Activated CD4-positive, alpha-beta T cell treated with anti-CD3 and anti-CD28 coated beads, Interleukin-2, amount 50 U/mL, for 24 hours (primary cell): ENCODE measurements at places on chromosomes 3 and 15.

DNA sequence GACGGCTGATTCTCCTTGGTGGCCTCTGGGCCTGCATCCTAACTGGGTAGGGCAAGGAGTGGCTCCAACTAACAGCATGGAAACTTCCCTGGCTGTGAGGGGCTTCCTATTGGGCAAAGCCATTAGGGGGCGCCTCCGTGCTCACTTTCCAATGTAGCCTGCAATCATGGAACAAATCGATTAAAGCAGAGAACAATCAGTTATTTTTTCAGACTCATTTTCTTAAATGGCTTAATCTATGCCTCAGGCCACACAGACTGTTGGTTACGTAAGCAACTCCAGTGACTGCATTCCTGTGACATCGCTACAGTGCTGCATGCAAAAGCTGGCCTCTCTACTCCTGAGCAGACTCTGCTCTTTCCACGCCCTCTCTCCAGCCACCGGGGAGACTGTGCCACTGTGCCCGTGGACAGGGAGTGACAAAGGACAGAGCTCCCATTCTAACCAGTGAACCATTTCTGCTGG lies 278.9 kb downstream of the KLF13 start:
- no peak for DNase-seq

DNA sequence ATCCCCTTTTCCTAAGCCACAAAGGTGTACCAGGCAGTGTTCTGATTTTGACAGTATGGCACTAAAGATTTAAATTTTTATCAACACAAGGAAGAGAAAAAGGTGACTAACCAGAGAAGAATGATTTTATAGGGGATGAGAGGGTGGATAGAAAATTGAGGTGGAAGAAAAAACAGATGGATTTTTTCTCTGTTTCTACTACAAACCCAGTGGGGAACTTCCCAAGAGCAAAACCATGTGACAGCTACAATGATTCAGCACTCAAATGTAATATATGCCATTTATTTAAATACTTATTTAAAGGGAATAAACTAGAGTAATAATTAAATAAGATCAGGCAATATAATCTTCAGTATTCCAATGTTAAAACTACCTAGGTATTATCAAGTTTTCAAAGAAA lies 11.1 kb downstream of the DCUN1D1 start:
- DNase-seq: no peak

DNA sequence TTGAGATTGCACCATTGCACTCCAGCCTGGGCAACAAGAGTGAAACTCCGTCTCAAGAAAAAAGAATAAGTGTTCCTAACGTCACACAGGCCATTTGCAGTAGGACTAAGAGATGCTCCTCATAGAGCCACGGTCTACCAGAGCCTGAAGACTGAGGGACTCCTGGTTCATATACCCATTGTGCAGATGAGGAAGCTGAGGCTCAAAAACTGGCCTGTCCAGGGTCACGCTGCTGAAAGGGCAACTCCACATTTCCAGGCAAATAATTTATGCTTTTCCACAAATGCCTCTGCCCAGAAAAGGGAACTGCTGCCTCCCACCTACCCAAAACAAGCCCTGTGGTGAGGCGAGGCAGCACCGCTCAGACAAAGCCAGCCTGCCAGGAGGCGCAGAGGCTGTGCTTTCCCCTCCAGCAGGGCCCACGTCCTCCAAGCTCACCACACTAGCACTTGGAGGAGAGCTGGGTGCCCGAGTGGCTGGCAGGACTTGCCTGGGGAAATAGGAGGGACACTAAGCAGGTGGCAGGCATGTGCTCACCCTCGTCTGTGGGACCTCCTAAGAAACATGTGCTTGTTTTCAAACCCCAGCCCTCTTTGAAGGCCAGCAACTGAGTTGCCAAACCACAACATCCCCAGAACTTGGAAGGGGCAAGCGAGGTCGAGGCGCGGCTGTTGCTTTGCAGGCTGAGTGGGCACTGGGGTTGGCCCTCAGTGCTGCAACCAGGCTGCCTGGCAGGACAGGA lies 195.6 kb downstream of the XXYLT1 start:
- no peak for DNase-seq

DNA sequence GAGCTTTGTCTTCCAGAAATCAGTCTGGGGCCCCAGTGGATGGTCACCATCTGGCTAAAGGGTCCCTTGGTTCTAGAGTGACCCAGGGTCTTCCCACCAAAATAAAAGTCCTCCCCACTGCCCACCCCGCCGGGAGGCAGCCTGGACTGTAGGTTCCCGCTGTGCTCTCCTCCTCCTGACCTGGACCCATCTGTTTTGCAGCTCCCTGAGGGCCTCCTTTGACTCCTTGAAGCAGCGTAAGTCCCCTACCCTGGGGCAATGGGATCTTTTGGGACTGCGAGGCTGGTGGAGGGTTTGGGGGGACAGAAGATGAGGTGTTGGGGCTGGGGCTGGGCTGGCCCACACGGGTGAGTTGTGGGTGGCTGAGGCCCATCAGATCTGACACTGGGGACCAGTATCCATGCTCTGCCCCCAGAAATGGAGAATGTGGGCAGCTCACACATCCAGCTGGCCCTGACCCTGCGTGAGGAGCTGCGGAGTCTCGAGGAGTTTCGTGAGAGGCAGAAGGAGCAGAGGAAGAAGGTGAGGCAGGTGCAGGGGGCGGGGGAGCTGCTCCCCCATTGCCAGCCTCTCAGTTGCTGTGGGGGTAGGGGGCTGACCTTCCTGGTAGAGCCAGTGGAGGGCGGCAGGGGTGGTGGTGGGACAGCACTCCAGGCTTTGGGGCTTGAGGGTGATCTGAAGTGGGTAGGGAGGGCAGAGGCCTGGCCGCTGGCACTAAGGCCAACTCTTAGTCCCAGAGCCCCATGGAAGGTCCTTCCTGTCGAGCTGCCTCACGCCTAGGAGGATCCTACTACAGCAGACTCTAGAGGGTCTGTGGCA lies 30.4 kb downstream of the PSTPIP1 start:
- DNase-seq: no peak

DNA sequence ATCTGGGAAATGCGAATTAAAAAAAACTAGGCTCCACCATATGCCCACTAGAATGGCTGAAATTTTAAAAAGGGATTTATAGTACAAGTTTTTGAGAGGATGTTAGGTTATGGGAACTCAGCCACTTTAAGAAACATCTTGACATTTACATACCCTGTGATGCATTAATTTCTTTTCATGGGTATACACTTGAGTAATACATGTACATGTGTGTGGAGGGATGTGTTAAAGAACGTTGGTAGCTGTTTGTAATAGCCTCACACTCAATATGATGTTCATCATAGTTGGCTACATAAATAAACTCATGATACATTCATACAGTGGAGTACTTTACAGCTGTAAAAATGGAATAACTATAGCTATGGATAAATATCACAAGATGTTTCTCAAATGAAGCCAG lies 40.9 kb downstream of the MEF2A start:
- DNase-seq: no peak

DNA sequence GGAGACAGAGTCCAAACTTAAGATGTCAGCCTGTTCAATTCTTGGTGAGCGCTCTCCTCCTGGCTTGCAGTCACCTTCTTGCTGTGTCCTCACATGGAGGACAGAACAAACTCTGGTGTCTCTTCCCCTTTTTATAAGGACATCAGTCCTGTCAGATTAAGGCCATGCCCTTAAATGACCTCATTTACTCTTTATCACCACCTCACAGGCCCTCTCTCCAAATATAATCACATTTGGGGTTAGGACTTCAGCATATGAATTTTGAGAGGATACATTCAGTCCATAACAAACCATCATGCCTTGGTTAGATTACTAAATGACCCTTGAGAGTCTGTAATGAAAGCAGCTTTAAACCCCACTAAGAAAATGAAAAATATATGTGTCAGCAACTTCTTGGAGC lies 175.2 kb downstream of the TAFA4 start:
- DNase-seq: no peak

GRCh38 chr15:93664213-93664956 lies 567.0 kb upstream of the MCTP2 start:
- no peak for DNase-seq

GRCh38 chr15:67161412-67161811 lies 93.0 kb downstream of the AAGAB start:
- no peak for DNase-seq

- no peak for DNase-seq
Observed at GRCh38 chr3:52036829-52037228, 19.5 kb downstream of the DUSP7 start.

- no peak for DNase-seq
Observed at GRCh38 chr15:70493787-70494516, 269.4 kb downstream of the UACA start.

DNA sequence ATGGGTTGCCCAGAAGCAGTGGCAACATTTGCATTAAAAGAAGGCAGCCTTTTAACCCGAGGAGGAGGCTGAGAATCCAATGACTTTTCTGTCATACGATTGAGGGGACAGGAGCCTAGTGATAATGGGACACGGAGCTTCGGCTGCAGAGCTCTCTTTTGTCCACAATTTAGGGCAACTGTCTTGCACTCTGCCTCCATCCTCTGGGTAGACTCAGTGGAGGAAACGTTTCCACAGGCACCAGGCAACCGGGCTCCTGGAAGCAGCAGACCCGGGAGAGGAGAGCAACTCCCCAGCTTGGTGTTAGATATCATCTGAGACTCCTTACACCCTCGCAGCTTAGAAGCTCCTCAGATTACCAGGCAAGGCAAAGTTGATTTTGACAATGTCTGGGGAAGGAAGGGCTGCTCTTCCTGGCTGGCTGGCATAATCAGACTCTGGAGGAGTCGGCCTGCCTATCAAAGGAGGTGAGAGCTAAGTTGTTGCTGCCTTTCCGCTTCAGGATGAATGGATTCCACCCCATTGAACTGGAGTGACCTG lies 43.5 kb upstream of the RNU6-1 start:
- DNase-seq: no peak

GRCh38 chr3:168801794-168802193 lies 706.1 kb upstream of the GOLIM4 start:
- DNase-seq: no peak

DNA sequence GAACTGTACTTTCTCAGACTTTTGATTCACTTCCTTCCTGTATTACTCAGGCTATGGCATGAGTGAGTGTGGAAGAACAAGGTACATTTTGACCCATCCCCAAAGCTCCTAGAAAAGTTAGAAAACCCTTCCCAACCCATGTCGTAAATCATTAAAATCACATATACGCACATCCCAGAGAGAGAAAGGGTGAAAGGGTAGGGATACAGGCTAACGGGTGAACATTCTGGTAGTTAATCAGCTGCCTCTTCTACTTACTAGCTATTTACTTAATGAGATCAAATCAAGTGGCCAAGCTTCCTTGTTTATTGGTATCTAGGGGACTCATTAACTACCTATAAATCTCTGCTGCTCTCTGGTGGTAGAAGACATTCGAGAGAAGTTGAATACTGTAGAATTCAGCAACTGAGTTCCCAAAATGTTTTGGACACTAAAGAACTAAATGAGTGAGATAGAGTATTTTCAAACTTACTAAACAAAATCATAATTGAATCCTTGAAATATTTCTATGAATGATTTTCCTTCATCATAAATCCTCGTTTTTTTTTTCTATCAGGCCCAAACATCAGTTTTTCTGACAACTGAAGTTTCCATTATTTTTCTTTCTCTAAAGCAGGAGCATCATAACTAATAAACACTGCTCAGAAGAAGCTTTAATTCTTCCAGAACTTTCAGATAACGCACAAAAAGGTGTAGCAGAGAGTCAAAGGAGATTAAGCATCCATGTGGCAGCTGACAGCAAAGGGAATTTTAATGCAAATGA lies 124.2 kb downstream of the IMPG2 start:
- DNase-seq: no peak

GRCh38 chr3:120427201-120427600 lies 23.6 kb downstream of the FSTL1 start:
- no peak for DNase-seq

DNA sequence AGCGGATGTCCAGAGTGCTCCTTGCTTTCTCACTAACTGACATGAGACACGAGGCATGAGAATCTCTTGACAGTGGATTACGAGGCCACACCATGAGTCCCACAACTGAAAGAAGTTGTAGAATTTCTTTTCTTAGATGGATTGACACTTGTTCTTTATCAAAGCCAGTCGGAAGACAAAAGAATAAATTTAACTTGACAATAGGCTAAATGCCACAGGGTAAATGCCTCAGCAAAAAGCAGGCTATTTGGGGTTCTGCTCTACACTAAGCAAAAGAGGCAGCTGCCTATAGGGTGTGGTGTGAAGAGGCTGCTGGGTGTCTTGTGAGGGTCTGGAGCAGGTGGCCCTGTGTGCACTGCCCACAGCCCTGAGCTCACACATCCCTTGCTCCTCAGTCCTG lies 135.1 kb upstream of the SEMA6D start:
- DNase-seq: no peak

- no peak for DNase-seq
Observed at GRCh38 chr15:75646112-75646943, 1.4 kb upstream of the SNX33 start.

GRCh38 chr15:63296195-63296594 lies 18.8 kb downstream of the APH1B start:
- no peak for DNase-seq

DNA sequence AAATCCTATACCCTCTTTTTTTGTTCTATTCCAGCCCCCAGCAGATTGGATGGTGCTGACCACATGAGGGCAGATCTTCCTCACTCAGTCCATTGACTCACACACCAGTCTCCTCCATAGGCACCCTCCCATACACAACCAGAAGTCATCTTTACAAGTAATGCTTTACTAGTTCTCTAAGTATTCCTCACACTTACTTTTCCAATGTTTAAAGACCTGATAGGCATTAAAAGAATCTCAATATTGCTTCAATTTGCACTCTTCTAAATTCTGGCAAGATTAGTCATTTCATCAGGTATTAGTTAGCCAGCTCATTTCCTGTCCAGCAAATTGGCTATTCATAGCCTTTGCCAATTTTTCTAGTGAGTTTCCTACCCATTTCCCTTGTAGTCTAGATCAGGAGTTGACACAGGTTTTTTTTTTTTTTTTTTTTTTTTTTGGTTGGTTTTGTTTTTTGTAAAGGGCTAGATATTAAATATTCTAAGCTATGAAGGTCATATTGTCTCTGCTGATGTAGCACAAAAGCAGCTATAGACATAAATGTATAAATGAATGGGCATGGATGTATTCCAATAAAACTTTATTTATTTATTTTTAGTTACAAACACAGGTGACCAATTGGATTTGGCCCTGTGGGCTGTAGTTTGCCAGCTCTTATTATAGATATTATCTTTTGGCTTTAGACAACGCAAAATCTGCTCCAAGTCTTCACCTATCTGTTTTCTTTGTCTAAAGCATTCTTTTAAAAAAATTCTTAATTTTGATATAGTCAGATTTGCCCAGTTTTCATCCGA lies 76.1 kb downstream of the ABHD5 start:
- DNase-seq: no peak

DNA sequence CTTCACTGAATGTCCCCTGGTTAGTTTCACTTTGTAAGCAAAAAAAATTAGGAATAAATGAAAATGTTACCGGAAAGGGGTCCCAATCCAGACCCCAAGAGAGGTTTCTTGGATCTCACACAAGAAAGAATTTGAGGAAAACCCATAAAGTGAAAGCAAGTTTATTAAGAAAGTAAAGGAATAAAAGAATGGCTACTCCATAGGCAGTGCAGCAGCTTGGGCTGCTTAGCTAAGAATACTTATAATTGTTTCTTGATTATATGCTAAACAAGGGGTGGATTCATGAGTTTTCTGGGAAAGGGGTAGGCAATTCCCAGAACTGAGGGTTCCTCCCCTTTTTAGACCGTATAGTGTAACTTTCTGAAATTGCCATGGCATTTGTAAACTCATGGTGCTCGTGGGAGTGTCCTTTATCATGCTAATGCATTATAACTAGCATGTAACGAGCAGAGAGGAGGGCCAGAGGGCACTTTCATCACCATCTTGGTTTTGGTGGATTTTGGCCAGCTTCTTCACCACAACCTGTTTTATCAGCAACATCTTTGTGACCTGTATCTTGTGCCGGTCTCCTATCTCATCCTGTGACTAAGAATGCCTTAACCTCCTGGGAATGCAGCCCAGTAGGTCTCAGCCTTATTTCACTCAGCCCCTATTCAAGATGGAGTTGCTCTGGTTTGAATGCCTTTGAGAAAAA lies 41.0 kb upstream of the CMSS1 start:
- DNase-seq: no peak
